ENCODE measurements at places on chromosomes 4 and X.

- no peak for DNase-seq
Measured at GRCh38 chr4:67204441-67204840, 340.9 kb downstream of the CENPC start.

DNA sequence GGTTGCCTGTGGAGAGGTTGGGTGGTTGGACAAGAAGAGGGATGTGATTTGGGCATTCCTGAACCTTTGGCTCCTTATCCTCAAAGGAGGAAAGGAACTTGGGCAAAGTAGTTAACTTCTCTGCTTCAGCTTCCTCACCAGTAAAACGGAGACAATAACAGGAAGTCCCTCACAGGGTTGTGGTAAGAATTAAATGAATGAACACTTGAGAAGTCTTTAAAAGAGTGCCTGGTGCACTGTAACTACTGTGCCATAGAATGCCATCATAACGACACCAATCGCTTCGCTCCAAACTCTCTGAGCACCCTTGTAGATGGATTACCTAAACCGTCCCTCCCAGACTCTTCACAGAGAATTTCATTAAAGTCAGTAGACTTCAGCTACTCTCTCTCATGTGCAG, 10.5 kb downstream of the ZCCHC18 start:
- no peak for DNase-seq

GRCh38 chr4:53942712-53943111, 121.7 kb downstream of the CHIC2 start:
- no peak for DNase-seq

DNA sequence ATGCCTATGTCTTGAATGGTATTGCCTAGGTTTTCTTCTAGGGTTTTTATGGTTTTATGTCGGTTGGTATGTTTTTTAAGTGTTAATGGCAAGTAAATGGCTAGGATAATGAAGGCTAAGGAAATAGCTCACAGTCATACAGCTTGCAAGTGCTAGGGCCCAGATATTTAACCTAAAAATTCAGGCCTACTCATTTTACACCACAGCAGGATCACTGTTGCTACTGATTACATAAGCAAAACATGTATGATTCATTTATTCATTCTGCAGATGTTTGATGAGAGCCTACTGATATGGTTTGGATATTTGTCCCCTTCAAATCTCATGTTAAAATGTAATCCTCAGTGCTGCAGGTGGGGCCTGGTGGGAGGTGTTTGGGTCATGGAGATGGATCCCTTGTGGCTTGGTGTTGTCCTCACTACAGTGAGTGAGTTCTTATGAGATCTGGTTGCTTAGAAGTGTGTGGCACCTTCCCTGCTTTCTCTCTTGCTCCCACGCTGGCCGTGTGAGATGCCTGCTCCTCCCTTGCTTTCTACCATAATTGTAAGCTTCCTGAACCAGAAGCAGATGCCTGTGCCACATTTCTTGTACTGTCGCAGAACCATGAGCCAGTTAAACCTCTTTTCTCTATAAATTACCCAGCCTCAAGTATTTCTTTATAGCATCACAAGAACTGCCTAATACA, 175.5 kb downstream of the MAPK10 start:
- DNase-seq = no peak

- DNase-seq = peak; percentile 64
Measured at GRCh38 chr4:113756005-113756410, 5.5 kb downstream of the CAMK2D start.
